Left kidney (tissue), 8 donors: ENCODE measurements at places on chromosomes 2 and 18.

- no peak for DNase-seq
Measured at GRCh38 chr2:210792000-210792399, 235.6 kb downstream of the CPS1 start.

GRCh38 chr2:212953170-212953920 lies 198.1 kb downstream of the IKZF2 start:
- no peak for DNase-seq

- DNase-seq: no peak
Measured at GRCh38 chr18:6876641-6877041, 147.1 kb downstream of the ARHGAP28 start.

- no peak for DNase-seq
Measured at GRCh38 chr2:240914645-240915525, 8.7 kb downstream of the CROCC2 start.
